ENCODE measurements at places on chromosomes 7 and 10. TPM values are rescaled to one million over a fixed set of nuclear protein-coding genes. Genes with fewer than 3 reads are reported as not detected.

DNA sequence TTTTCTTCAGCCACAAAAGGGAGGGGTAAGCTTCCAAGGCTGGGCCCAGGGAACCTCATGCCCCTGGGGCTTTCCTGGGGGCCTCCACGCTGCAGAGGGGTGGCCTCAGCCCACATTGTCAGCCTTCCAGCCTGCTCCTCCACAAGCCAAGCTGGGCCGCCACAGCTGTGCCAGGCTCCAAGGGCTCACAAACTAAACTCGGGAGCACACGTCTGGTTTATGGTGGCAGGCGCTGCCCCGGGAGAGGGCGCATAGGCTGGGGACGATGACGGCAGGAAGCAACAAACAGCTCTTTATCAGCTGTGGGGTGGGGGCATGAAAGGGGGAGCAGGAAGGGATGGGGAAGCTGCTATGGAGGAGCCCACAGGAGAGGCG is 6.3 kb upstream of the CDH23 start:
- H3K36me3 ChIP-seq = no peaks in the 10 kb centered on the region
- DNase-seq = no peak
- no peaks in the 10 kb centered on the region for H3K27me3 ChIP-seq
- H3K4me1 ChIP-seq = peaks cover 8% of the 10 kb centered on the region
- H3K4me3 ChIP-seq = no peak overlapping the region

DNA sequence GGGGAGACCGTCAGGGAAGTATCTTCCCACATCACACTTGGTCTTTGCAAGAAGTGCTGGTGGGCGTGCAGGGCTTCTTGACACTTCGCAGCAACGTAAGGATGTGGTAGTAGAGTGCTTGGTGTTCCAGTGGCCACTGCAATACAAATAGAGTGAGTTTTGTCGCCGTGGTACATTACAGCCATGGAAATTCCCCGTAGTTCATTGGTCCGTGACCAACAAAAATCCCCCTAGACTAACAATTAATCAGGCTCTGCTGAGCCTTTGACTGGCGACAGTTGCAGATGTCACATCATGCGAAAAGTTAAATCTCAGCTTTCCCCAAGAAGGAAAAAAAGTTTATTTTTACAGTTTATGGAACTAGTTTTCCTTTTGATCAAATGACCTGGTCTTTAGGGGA is 134.7 kb downstream of the MGMT start:
- no peak for DNase-seq
- H3K4me3 ChIP-seq = no peak overlapping the region
- no peaks in the 10 kb centered on the region for H3K27me3 ChIP-seq

DNA sequence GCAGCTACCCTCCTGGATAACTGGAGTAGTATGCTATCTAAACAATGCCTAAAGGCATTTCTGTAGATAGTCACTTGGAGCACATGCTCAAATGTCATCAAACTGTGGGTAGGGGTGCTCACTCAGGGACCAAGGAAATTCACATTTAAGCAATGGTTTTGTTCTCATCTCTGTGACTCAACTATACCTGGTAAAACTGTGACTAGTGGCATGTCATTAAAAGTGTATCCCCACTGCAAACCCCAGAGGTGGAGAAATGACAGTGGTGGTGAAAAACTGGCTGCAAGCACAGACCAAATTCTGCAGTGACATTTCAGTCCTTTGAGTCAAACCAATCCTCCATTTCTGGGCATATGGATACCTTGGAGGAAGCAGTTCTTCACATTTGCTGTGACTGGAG is 134.2 kb upstream of the EFCAB10 start:
- no peaks in the 10 kb centered on the region for H3K36me3 ChIP-seq
- H3K4me3 ChIP-seq = no peak overlapping the region

DNA sequence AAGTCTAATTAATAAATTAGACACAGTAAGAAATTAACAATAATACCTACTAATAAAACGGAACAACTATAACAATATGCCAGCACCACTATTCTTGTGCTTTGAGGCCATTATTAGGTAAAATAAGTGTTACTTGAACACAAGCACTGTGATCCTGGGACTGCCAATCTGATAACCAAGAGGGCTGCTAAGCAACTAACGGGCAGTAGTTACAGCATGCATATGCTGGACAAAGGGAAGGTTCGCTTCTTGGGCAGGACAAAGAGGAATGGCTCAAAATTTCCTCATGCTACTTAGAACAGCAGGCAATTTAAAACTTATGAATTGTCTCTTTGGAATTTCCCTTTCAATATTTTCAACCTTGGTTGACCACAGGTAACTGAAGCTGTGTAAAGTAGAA is 718.6 kb downstream of the SORCS3 start:
- no peak overlapping the region for H3K4me3 ChIP-seq
- no peaks in the 10 kb centered on the region for H3K4me1 ChIP-seq
- H3K36me3 ChIP-seq = no peaks in the 10 kb centered on the region
- no peak overlapping the region for H3K27ac ChIP-seq

DNA sequence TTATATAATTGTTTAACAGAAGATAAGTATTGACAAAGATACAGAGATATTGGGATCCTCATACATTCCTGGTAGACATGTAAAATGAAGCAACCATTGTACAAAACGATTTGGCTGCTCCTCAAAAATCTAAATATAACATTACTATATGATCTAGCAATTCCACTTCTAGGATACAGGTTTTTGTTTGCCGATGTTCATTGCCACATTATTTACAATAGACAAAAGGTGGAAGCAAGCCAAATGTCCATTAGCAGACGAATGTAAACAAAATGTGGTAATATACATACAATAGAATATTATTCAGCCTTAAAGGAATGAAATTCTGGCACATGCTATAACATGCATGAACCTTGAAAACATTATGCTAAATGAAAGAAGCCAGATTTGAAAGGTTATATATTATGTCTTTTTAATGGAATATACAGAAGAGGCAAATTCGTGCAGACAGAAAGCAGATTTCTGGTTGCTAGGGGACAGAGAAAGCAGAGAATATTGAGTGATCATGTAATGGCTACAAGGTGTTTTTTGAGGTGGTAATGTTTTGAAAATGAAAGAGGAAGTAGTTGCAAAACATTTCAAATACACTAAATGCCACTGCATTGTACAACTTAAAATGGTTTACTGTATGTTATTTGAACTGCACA is 44.9 kb downstream of the POLR1F start:
- no peak overlapping the region for H3K27ac ChIP-seq
- no peaks in the 10 kb centered on the region for H3K4me1 ChIP-seq
- no peaks in the 10 kb centered on the region for H3K27me3 ChIP-seq
- DNase-seq = no peak
- no peaks in the 10 kb centered on the region for H3K36me3 ChIP-seq
- H3K4me3 ChIP-seq = no peak overlapping the region

- no peak overlapping the region for H3K27ac ChIP-seq
- no peaks in the 10 kb centered on the region for H3K27me3 ChIP-seq
- H3K4me3 ChIP-seq = no peak overlapping the region
- DNase-seq = no peak
These were observed 97.8 kb downstream of the AGMO start for GRCh38 chr7:15463801-15464666.

- H3K4me1 ChIP-seq = no peaks in the 10 kb centered on the region
- no peak overlapping the region for H3K4me3 ChIP-seq
- DNase-seq = no peak
- no peak overlapping the region for H3K27ac ChIP-seq
- H3K27me3 ChIP-seq = no peaks in the 10 kb centered on the region
These were observed 35.0 kb downstream of the SEPTIN14 start for GRCh38 chr7:55827577-55827976.

DNA sequence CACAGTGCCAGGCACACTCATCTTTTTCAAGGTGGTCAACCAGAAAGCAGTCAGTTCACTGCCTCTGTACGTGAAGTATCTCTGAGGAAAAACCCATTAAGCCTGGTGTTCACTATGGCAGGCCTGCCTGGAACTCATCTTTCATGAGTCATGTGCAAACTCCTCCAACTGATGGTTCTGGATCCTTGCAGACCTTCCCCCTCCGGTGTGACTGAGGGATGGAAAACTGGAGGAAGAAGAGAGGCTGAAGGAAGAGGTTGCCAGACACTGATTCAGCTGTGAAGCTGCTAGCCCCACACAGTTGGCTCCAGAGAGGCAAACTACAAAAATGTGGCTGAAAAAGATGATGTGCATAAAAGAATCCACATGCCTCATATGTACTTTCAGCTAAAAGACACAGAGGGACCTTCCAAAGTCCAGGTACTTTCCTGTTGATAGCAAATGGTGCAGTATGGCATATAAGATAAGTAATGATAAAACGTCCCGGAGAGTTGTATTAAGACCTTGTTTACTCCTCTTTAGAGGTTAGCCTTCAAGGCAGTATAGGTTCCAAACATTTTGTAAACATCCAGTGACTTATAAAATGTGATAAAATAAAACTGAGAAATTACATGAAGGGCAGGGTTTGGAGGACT is 2.7 kb downstream of the CYP3A5 start:
- H3K4me1 ChIP-seq = peaks cover 28% of the 10 kb centered on the region
- no peak overlapping the region for H3K4me3 ChIP-seq
- no peaks in the 10 kb centered on the region for H3K27me3 ChIP-seq
- H3K27ac ChIP-seq = no peak overlapping the region
- no peak for DNase-seq
- H3K36me3 ChIP-seq = no peaks in the 10 kb centered on the region

GRCh38 chr10:38143587-38143986 is 49.5 kb downstream of the ZNF37A start:
- DNase-seq = no peak
- H3K4me3 ChIP-seq = no peak overlapping the region
- H3K27me3 ChIP-seq = no peaks in the 10 kb centered on the region
- no peaks in the 10 kb centered on the region for H3K4me1 ChIP-seq

- DNase-seq = no peak
- no peak overlapping the region for H3K4me3 ChIP-seq
- no peaks in the 10 kb centered on the region for H3K27me3 ChIP-seq
- no peak overlapping the region for H3K27ac ChIP-seq
- H3K4me1 ChIP-seq = peaks cover 5% of the 10 kb centered on the region
- H3K36me3 ChIP-seq = no peaks in the 10 kb centered on the region
These were observed 1.9 kb upstream of the CALHM2 start for GRCh38 chr10:103454026-103454425.

- H3K4me3 ChIP-seq = no peak overlapping the region
- DNase-seq = no peak
- peak overlapping the region; percentile 99 for H3K27ac ChIP-seq
- no peaks in the 10 kb centered on the region for H3K27me3 ChIP-seq
- H3K4me1 ChIP-seq = peaks cover 56% of the 10 kb centered on the region
These were observed 14.9 kb downstream of the DLG5 start for GRCh38 chr10:77911535-77912123.

- no peak for DNase-seq
- H3K27ac ChIP-seq = no peak overlapping the region
- no peak overlapping the region for H3K4me3 ChIP-seq
- H3K4me1 ChIP-seq = no peaks in the 10 kb centered on the region
- no peaks in the 10 kb centered on the region for H3K36me3 ChIP-seq
- H3K27me3 ChIP-seq = no peaks in the 10 kb centered on the region
These were observed 7.0 kb downstream of the C10orf67 start for GRCh38 chr10:23337616-23338015.

The LFNG gene
- 5.1 TPM for total RNA-seq
